ENCODE measurements at places on chromosomes 3 and 15. TPM values are rescaled to one million over a fixed set of nuclear protein-coding genes. Genes with fewer than 3 reads are reported as not detected.
A peak's percentile ranks its signal among the peaks of the same experiment; 100 is the strongest.

SLC25A20 gene
- 124 TPM for total RNA-seq

IGF2BP2 gene
- 16.7 TPM for total RNA-seq

GRCh38 chr3:46482632-46483350 is 15.0 kb upstream of the RTP3 start:
- DNase-seq, result no peak

GRCh38 chr3:188673646-188674186 is 498.1 kb upstream of the TPRG1 start:
- no peak for DNase-seq

DNA sequence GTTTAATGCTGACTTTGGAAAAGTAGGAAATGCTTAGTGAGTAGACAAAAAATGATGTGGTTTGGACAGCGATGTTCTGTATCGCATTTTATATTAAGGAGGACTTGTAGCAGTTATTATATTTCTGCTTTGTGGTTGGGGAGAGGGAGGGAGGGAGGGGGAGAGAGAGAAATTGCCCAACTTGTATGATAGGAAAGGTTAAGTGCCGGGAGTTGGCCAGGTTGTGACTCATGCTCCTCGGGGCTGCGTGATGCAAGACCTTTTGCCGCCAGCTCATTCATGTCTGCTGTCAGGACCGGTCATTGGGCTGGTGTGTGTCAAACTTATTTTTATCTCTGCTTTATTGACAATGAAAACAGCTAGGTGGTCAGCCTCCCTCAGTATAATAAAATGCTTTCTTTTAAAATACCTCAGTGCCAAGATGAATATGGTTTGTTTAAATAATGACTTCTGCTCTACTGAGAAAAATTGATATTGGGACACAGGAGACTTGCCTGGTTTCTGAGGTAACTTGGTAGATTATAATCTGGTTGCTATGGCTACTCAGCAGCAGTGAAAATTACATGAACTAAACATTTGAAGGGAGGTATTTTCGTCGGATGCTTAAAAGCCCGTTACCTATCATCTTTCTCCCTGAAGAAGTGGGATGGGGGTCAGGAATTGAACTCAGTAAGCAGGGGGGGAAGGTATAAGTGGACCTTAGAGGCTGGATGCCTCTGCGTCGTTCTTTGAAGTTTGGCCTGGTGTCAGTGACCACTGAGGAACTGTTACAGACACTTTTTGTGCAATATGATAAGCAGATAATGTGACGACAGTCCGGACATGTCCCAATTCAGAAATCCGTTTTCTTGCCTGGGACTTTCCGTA is 90.7 kb downstream of the FNDC3B start:
- peak; percentile 91 for DNase-seq

DNA sequence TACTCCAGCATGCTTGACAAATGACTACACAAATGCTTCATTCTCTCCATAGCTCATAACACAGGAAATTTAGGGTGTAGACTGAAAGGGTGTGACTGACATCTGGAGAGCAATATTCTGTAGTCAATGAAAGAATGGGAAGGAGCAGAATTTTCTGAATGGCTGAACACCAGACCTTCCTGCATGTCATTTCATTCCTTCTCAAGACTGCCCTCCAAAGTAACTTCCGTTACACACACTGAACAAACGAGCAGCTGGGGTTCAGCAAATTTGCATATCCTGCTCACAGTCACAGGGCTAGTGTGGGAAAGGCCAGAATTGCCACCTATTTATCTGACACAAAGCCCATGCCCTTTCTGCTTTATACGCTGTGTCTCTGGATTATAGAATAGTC is 325.0 kb upstream of the CFAP20DC start:
- no peak for DNase-seq

DNA sequence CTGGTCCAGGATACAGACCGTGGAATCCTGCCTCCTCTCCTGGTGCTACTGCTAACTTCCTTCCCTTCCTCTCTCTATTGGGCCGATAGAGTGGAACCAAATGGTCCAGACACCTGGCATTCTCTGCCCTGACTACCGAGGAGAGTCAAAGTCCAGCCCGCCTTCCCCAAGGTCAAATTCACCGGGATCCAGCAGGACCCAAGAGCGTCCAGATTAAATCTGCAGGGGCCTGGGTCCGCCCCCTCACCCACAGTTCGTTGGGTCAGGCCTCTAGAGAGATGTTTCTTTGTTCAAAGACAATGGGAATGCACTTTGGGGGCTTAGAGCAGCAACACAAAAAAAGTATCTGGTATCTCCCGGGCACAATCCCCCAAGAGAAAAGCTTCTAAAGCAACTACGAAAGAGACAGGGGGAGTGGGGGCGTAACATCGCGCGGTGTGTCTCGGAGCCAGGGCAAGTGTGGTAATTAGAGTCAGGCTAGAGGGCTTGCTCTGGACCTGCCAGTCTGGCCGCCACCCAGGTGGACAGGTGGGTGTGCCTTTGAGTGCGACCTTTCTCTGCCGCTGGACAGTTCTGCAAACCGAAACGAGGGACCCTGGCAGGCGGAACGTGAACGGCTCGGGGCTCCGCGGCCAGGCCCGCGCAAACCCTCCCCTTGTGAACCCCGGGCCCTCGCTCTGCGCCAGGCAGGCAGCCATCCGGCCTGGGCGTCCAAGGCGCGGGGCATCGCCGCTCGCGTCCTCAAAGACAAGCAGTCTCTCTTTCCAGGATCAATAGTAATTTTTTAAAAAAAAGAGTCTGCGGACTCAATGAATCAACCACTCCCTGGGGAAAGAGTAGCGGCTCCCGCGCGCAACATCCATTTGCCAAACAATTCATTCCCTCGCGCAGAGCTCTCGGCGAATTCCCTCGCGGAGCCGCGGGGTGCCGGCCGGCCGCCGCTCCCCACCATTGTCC is 806 bp downstream of the KLHL25 start:
- DNase-seq, result peak; percentile 60

Measured in left ventricle myocardium superior (tissue), 1 donor.